ENCODE measurements at places on chromosomes 4 and X.

DNA sequence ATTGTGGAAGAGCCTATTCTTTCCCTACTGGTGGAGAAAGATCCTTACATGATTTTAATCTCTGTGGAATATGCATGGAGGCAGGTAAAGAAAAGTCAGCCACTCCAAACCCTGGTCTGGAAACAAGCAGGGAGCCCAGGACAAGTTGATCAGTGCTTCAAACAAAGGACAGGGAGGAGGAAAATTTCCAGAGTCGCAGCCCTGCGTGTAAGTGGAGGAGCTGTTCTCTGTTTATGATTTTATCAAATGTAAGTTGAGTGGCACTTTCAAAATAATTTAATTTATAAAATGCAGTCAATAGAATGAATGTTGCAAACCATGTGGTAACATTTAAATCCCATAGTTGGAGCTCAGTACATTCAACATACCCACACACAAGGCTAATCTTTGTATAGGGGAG lies 57.0 kb downstream of the SLC34A2 start:
- DNase-seq = no peak

- DNase-seq = no peak
These were observed 12.7 kb downstream of the OPHN1 start for GRCh38 chrX:68420559-68420958.

DNA sequence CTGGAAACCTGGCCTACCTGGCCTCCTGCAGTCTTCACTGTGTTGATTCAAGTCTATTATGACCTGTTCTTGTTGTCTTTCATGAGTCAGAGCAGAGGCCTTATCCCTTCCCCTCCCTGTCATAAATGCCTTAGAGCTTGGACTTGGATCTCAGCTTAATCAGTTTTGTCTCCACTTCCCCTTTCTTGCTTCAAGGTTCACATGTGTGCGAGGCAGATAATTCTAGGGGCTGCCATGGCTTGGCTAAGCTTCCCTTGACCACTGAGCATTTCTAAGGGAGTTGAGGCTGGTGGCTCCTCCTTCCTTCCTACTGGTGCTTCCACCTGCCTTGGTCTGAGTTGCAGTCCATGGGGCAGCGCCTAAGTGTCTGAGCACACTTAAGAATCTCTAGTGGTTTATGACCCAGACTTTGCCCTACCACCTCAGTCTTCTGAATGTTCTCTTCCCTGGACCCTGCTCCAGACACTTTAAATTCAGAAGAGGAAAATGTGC lies 1.7 kb upstream of the HEPH start:
- DNase-seq = no peak

DNA sequence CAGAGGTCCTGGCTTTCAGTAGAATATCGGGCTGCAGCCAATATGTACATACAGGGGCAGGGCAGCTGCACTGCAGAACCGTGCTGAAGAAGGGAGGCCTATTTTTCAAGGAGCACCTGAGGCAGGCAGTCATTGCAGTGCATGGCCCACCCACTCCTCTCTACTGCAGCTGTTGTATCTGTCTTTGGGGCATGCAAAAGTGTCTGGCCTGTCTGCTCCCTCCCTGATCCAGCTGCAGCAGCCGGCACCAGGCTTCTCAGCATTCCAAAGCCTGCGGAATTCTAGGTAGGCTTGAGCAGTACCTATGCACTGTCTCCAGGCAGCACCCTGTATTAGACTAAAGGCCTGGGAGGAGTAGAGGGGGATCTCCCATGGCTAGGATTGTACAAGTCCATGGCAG lies 415.2 kb upstream of the MAGEB16 start:
- no peak for DNase-seq

DNA sequence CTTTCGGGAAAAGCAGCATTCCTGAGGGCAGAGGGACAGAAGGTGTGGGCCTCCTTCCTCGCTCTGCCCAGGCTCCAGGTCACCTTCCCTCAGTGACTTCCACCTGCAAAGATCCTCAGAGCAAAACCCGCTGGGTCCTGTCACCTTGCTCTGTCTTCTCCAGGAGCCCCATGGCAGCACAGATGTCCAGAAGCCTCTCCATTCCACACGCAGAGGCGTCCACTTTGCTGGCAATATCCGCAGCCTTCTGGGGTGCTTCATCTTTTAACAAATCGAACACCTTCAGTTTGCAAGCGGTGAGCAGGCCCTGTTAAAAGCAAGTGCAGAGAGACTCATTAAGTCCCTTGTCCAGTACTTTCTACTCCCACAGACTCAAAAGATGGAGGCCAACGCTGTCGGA lies 27.3 kb downstream of the ASMTL start:
- DNase-seq = no peak

- no peak for DNase-seq
These were observed 97.7 kb downstream of the TMA16 start for GRCh38 chr4:163592212-163592611.

DNA sequence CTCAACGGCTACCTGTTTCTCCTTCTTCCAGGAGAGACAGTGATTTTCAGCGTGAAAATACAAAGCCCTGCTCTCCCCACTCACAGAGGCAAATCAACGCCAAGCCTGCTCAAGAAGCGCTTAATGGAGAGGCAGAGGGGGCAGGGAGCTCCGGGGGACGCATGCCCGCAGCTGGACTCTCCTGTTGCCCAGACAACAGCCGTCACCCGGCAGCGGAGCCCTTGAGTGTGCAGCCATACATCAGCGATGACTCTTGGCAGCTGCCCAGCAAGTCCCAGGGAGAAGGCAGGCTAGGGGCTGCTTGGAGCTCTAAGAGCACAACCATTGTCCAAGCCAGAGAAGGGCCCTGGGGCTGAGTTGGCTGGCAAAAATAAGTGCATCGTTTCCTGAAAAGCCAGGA lies 71.0 kb upstream of the AFAP1 start:
- DNase-seq = peak; percentile 78

GRCh38 chr4:39563346-39563847 lies 36.2 kb upstream of the UGDH start:
- DNase-seq = no peak

DNA sequence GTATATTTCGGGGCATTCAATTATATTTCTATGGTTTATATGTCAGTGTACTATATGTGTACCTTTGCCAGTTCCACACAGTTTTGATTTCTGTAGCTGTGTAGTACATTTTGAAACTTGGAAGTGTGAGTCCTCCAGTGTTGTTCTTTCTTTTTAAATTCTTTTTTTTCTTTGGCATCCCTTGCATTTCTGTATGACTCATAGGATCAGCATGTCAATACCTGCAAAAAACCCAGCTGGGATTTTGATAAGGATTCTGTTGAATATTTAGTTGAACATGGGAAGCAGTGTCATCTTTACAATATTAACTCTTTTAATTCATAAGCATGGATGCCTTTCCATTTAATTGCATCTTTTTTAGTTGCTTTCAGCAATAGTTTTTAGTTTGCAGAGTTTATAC lies 100.0 kb downstream of the SH3BGRL start:
- no peak for DNase-seq

DNA sequence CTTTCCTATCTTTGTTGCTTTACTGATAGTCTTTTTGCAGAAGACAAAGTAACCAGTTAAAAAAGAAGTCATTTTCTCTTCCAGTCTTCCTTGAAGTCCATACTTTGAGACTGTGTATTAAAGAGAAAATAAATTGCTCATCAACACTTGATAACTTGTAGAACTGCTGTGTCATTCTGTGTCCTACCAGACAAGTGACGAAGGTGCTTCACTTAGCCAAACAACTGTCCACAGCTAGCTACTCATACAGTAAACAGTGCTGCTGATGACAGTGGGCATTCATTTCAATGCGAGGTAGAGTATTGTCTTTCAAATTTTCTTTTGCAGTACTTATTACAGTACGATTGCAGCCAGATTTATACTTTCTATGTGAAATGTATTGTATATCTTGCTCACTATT lies 11.5 kb downstream of the COL25A1 start:
- no peak for DNase-seq
